Nephron progenitor cell (in vitro differentiated cells): ENCODE measurements at places on chromosomes 5 and 9.
A peak's percentile ranks its signal among the peaks of the same experiment; 100 is the strongest.

DNA sequence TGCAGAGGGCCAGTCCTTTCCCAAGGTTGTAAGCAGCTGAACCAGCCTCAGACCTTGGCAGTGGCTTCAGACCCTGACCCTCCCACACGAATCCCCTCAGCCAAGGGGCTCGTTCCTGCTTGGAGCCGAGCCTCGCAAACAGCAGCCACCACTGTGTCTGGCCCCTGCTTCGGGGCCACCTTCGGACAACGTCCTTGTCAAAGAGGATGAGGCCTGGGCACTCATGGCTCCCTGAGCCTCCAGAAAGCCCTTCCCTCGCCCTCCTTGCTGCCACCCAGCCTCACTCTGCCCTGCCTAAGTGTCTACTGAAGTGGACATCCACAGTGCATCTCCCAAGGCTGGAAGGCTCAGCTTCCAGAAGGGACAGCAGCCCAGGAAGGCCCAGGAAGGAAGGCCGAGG is 161.7 kb downstream of the OLFM1 start:
- no peak for DNase-seq

DNA sequence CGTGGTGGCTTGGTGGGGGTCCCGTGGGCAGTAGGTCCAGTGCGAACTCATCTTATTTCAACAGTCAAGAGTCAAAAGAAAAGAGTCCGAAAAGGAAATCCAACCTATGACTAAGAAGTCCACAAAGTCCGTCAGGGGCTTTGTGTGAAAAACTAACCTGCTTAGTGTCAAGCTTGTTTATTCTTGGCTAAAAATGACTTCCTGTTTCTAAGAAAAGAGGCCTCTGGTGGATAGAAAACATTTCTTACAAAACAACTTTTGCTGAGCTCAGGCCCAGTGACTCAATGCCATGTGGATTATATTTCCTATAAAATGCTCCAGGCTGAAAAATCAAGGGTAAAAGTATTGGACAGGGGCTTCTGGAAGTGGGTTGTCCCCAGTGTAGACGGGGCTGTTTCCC is 105.9 kb downstream of the GADD45G start:
- DNase-seq = no peak

DNA sequence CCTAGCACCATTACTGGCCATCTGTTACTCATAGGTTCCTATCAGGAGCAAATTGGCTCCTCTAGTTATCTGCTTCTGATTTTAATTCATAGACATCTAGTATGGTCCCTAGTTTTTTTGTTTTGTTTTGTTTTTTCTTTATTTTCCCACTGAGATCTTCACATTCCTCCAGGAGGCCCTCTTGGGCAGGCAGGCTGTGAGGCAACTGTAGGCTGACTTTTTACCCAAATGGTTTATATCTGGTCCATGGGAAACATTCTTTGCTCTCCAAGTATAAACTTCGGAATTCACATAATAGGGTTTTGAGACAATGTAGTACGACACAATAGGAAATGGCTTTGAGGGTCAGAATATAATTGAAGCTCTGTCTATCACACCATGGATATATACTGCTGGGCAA is 250.9 kb upstream of the DAB2 start:
- no peak for DNase-seq

- no peak for DNase-seq
Observed at GRCh38 chr9:113511856-113512761, 48.6 kb downstream of the RGS3 start.

DNA sequence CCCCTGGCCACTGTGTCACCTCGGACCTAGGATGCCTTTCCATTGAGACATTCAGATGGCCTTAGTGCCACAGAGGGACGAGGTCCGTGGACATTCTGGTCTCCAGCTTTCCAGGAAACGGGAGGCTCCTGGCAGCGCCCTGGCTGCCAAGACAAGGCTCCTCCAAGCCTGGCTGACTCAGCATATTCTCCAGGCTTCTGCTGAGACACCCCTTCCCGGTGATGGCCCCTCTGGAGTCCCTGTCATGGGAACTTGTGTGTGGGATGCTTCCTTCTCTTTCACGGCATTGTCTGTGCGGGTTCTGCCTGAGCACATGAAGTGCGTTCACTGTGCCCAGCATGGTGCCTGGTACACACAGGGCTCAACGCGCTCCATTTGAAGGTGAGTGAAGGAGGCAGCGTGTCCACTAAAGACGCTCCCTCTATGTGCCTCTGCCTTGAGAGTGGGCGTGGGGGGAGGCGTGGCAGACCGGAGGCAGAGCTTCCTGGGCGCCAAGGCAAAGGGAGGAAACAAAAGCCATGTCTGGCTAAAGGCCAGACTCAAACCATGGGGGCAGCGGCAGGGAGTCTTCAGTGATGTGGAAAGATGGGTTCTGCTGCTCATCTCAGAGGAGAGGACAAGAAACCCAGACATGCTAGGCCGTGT is 46.4 kb upstream of the PRRC2B start:
- DNase-seq = no peak

- DNase-seq = peak; percentile 25
Observed at GRCh38 chr5:56211298-56211865, 21.7 kb downstream of the ANKRD55 start.

- no peak for DNase-seq
Observed at GRCh38 chr5:73532195-73532594, 33.2 kb downstream of the ANKRA2 start.

DNA sequence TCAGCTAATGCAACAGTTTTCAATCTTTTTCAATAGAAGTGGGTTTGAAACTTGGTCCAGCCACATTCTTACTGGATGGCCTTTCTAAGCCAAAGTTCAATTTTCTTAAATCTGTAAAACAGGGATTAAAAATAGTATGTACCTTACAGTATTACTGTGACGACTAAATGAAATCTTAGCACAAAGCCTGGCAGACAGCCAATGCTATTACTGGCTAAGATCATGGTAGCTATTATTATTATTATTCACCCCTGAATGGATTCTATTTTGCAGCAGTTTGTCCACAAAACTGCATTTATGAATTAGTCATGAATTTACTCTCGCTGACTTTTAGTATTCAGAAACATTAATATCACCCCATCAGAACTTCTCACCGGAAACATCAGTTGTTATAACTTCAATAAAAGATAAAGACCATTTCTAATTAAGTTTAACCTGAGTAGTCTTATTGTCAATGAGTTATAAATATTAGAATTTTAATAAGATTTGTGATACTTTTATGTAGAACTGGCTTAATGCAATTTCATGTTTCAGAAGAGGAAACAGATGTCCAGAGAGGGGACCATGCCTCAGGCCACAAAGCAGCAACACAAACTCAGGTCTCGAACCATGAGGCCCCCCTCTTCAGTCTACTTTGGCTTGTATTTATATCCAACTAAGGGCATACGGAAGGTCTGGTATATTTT is 468.2 kb downstream of the ARHGEF28 start:
- no peak for DNase-seq

GRCh38 chr9:124551472-124552272 is 44.5 kb upstream of the NR5A1 start:
- peak; percentile 59 for DNase-seq

- no peak for DNase-seq
Observed at GRCh38 chr5:170885809-170886208, 24.0 kb downstream of the RANBP17 start.

- no peak for DNase-seq
Observed at GRCh38 chr9:94905606-94906005, 179.1 kb downstream of the AOPEP start.

DNA sequence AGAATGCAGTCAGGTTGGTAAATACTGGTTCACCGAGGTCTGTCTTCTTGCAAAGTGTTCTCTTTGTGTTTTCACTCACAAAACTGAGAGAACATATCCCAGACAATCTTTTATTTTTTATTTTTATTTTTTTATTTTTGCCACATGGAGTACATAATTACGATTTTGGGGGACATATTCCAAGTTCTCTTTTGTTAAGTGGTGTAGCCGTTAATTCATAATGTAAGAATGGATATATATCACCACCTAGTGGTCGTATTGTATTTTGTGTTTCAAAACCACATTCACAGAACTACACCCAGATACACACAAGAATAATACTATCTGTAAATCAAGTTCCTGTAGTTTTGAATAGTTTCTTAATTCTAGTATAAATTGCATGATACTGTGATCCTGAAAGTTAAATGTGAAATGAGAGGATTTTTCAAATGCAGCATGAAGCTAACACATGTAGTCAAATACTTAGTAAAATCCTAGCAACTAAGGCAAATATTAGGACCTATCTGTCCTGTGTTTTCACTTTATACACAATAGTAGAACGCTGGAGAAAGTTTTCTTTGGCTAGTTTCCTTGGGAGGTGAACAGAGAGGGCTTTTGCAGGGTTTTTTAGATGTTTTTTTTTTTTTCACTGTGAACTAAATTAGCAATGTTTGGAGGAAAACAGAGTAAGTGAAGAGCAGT is 92.7 kb downstream of the VCAN start:
- no peak for DNase-seq

DNA sequence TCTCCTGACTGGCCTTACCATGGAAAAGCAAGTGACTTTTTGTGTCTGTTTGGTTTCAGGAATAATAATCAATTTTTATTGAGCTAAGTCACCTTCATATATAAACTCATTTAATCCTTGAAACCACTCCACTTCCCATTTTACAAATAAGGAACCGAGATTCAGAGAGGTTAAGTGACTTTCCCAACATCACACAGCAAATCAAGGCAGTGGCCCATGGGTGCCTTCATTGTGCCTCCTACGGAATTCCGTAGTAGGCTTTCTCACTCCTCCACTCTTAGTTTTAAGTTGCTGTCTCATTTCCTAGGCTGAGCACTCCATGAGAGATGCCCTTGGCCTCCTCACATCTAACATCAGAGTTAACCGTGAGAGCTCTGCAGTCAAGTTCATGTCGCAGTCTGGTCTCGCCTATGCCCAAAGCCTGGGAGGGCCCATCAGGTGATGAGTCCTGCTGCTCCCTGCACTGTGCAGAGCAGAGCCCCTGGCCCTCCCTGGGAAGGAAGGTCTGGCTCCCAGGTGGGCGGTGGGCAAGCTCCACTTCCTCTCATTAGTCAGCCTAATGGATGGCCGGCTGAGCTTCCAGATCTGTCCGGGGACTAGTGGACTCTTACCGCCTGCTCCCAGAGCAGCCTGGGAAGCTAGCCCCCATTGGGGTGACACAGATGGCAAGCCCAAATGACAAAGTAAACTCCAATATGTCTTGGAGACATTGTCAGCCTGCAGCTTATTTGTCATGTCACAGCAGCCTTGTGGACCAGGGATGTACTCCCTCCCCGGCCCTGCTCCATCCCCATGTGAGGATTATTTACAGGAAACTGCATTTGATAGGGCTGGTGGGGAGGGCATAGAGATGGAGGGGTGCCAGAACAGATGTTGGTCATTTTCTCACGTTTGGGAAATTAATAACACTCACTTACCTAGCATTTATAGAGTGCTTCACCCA is 123.4 kb downstream of the MVB12B start:
- DNase-seq = no peak

DNA sequence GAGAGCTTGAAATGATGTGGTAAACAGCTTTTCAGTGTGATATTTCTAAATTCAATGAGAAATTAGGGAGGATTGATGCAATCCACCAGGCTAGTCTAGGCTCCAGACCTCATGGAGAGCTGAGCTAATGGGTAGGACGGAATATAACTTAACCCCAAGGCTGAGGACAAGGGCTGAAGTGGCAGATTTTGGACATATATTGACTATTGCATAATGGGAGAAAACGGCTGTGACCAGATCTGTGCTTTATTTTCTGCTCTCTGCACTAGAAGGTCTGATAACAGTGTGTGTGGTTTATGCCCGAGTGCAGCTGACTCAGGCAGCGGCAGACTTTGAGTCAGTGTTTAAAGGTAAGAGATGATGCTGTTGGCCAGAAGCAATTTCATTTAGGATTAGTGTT is 70.6 kb downstream of the ACTBL2 start:
- DNase-seq = no peak

GRCh38 chr5:35830587-35830986 is 26.1 kb upstream of the IL7R start:
- DNase-seq = no peak

DNA sequence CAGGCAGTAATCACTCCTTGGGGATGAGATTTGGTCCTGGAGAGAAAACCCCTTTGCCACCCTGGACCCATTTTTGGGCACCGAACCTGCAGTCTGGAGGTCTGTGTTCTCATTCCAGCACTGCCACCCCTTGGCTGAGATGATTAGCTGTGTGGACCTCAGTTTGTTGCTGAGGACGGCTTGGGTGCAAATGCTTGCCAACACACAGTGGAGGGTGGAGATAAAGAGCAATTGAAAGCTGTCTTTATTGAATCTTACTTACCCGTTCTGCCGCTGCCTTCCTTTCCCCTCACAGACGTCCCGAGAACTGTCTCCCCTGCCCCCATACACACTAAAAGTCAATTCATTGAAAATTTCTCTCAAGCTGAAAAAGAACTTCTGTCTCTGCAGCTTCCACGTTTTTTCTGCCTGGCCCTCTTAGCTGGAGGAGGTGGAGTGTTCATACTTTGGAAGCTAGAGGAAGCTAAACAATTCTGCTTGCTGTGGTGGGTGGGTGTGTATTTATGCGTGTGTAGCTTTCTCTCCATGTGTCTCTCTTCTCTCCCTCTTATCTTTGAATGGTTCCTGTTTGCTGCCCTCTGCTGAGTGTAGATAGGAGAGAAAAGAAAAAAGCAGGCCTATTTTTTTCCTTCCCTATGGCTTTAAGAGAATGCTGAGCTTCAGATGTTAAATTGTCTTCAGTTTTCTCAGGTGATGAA is 6.6 kb downstream of the GALNT10 start:
- DNase-seq = no peak

DNA sequence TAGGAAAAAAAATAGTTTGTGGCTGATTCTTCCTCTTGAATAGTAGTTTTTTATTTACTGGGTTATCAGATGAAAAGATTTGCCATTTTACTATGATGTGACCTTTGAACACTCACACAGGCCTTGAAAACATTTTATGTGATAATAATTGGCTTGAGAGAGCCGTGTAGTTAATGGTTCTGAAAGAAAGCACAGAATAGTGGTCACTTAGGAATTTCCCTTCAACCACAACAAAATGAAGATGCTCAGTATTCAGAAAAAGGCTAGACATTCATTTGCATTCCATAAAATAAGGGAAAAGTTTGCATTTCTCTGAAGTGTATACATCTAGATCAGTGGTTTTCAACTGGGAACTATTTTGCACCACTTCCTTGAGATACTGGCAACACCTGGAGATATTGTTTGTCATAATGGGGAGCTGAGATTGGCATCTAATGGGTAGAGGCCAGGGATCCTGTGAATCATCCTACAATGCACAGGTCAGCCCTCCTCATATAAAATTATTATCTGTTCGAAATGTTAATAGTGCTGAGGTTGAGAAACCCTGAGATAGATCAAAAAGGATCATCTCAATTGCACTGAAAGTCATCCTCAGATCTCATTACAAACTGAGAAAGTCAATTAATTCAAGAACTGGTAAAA is 446.4 kb upstream of the CCNG1 start:
- DNase-seq = no peak

- peak; percentile 51 for DNase-seq
Observed at GRCh38 chr5:143404416-143405062, 1.1 kb upstream of the NR3C1 start.
